Anterior cingulate cortex (tissue), 58 donors: ENCODE measurements at places on chromosomes 12 and 14.

- DNase-seq: no peak
Measured at GRCh38 chr14:99116741-99117295, 155.2 kb downstream of the BCL11B start.

- DNase-seq: no peak
Measured at GRCh38 chr12:25377469-25378177, 126.9 kb upstream of the KRAS start.

GRCh38 chr14:98799891-98800290 is 472.1 kb downstream of the BCL11B start:
- DNase-seq: no peak

- DNase-seq: no peak
Measured at GRCh38 chr14:58571769-58572472, 65.8 kb upstream of the DACT1 start.

GRCh38 chr12:110270125-110270962 is 10.7 kb upstream of the ATP2A2 start:
- no peak for DNase-seq

- no peak for DNase-seq
Measured at GRCh38 chr14:72946491-72946890, 20.2 kb downstream of the DCAF4 start.

DNA sequence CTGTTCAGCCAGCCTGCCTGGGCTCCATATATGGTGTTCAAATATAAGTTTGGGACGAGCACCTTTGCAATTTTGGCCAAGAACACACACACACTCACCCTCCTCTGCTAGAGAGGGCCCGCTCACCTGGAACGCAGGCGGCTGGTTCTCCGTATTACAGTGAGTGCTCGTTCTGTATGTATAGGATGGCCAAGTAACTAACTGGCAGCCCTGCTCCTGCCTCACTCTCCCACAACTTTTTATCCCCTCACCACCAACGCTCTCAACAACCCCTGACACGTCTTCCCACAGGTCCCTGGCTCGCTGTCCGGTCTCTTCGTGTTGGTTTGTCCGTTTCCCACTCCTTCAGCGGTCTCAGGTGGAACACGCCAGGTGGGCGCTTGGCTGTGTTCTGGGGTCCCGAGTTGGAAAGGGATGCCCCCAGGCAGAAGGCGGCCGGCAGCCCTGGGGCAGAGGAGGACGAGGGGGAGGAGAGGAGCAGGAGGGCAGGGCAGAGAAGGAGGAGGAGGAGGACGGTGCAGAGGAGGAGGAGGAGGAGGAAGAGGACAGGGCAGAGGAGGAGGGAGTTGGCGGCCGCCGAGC is 398 bp upstream of the MSRB3 start:
- no peak for DNase-seq

- no peak for DNase-seq
Measured at GRCh38 chr14:21257394-21257909, 11.8 kb downstream of the HNRNPC start.

GRCh38 chr14:59103396-59103795 is 85.1 kb upstream of the DAAM1 start:
- no peak for DNase-seq

DNA sequence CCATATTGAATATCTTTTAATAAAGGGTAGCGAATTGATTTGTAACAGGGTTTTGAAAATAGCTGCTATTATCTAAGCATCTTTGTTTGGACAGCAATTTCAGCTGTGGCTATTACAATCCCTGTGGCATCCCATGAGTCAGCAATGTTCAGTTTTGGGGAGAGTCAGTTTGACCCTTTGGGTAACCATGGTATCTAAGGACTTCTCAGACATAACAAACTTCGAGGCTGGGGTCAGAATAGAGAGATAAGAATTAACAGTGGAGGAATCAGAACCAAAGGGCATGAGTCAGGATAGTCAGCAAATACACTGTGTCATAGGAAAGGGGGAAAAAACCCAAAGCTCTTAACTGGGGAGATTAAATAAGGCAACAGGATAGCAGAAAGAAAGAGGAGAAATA is 11.7 kb upstream of the PTHLH start:
- no peak for DNase-seq

- no peak for DNase-seq
Measured at GRCh38 chr12:28088566-28089272, 101.5 kb upstream of the CCDC91 start.

GRCh38 chr14:105013150-105013785 is 7.6 kb downstream of the CDCA4 start:
- DNase-seq: no peak

DNA sequence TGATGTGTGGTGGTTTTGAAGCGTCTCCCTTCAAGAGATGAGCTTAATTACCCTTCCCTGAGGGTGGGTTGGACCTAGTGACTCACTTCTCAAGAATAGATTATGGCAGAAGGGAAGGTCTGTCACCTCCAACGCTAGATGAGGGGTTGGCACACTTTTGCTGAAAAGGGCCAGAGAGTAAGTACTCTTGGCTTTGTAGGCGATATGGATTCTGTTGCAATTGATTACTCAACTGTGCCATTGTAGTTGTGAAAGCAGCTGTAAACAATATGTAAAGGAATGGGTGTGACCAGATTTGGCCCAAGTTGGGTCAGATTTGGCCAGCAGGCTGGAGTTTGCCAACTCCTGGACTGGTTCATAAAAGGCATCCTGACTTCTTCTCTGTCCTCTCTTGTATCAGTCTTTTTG is 53.3 kb downstream of the SMIM41 start:
- DNase-seq: no peak

DNA sequence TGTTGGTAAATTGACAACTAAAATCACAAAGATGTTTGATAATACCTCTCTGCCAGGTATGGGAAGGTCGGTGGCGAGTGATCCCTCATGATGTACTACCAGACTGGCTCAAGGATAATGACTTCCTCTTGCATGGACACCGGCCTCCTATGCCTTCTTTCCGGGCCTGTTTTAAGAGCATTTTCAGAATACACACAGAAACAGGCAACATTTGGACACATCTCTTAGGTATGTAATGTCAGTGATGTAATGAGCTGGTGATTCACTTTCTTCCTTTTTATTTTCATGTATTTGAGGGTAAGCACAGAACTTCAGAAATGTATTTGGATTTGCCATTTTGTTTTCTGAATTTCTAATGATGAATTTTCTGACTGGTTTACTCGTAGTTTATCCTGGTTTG is 42.6 kb upstream of the LRTM2 start:
- no peak for DNase-seq

DNA sequence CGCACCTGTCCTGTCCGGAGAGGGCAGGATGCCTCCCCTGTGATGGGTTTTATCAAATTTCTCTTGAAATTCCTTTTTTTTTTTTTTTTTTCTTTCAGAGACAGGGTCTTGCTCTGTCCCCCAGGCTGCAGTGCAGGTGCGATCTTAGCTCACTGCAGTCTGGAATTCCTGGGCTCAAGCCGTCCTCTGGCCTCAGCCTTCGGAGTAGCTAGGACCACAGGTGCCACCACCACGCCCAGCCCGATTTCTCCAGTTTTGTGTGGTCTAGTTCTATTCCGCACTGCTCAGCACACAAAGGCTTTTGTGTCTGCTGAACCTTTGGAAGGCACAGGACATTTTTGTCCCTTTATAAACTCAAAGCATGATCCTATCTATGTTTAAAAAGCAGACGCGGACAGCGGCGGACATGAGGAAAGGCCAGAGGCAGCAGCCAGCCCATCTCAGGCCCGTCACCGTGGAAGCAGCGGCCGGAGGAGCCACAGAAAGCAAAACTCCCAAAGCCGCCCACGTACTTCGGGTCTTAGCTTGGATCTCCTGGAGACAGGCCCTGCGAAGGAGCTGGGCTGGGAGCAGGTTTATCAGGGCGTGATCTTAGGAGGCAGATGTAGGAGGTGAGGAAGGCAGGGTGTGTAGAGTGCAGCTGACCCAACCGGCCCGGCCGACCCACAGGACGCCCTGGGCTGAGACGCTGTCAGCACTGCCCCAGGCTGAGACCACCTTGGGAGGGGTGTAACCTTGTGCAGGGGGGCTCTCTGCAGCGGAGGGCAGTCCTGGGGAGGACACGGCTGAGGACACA is 30.9 kb upstream of the FBRSL1 start:
- no peak for DNase-seq

DNA sequence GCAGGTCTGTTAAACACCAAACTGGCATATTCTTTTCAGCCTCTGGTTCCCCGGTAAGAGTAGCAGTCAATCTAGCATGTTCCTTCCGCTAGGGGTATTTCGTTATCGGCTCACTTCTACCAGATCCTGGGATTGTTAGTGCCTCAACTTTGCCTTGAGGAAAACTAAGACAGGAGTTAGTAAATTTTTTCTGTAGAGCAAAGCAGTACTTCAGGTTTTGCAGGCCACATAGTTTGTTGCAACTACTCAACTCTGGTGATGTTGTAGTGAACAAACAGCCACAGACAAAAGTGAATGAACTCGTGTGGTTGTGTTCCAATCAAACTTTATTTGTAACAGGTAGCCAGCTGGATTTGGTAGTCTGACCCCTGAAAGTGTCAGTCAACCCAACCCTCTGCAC is 6.3 kb upstream of the CDH24 start:
- DNase-seq: no peak

- no peak for DNase-seq
Measured at GRCh38 chr12:70042675-70043074, 200.6 kb upstream of the CNOT2 start.

- DNase-seq: no peak
Measured at GRCh38 chr14:43877351-43877960, 629.6 kb downstream of the FSCB start.

- no peak for DNase-seq
Measured at GRCh38 chr14:105061428-105062047, 3.7 kb downstream of the GPR132 start.

DNA sequence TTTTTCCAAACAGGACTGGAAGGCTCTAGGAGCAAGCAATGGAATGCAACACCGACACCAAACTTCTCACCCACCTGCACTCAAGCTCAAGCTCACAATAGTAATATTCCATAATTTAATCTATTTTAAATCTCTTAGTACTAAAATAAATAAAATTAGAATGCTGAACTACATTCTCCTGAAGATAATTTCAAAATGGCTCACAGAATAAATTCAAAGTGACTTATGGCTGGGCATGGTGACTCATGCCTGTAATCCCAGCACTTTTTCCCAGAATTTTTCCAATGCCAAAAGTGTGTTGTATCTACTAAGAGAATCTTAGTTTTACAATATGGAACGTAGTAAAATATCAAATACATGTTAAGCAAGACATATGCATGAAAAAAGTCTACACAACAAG is 31.5 kb downstream of the DUSP16 start:
- no peak for DNase-seq

DNA sequence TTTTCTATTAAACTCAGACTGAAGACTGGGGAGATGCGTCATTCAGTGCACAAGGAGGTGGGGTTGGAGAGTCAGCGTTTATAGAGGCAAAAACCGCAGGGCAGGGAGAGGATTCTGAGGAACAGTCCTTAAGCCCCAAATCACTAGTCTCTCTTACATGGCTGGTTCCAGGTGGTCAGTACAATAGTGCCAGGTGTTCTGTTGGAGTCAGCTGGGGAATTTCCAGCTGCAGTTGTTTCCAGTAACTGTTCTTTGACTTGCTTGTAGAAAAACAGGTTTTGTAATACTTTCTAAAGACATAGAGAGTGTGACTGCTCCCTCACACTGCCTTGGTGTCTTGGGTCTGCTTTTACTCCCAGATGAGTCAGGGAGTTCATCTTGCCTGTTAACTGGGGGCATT is 192.2 kb downstream of the TMTC3 start:
- DNase-seq: no peak

DNA sequence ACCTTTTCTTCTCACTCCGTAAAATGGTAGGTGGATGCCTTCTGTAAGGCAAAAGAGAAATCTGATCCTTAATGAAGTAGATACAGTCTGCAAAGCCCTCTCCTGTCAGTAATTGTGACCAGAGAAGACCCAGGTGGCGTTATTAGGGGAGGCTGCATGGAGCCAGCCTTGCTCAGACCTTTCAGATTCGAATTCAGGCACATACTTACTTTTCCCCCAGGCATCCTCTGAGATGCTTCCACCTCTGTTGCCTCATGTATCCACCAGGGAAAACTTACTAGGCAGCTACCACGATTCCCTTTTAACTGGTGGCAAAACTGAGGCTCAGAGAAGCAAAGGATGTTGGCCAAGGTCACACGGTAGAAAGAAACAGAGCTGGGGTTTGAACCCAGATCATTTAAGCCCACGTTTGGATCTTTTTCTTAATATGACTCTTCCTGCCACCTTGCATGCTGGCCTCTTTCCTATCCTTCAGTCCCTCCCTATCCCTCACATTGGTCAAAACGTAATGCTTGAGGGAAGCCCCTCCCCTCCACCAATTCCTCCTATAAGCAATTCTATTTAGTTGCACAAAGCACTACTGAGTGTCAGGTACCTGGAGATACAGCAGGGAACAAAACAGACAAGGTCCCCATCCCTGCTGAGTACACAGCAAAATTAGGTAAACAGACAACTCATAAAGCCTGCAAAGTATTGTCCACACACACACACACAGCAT is 179.4 kb downstream of the KSR2 start:
- no peak for DNase-seq

GRCh38 chr12:52537101-52537500 is 15.8 kb downstream of the KRT71 start:
- DNase-seq: no peak

GRCh38 chr14:30985796-30986195 is 39.7 kb upstream of the AP4S1 start:
- no peak for DNase-seq

GRCh38 chr12:106245767-106246166 is 2.1 kb downstream of the CKAP4 start:
- no peak for DNase-seq

DNA sequence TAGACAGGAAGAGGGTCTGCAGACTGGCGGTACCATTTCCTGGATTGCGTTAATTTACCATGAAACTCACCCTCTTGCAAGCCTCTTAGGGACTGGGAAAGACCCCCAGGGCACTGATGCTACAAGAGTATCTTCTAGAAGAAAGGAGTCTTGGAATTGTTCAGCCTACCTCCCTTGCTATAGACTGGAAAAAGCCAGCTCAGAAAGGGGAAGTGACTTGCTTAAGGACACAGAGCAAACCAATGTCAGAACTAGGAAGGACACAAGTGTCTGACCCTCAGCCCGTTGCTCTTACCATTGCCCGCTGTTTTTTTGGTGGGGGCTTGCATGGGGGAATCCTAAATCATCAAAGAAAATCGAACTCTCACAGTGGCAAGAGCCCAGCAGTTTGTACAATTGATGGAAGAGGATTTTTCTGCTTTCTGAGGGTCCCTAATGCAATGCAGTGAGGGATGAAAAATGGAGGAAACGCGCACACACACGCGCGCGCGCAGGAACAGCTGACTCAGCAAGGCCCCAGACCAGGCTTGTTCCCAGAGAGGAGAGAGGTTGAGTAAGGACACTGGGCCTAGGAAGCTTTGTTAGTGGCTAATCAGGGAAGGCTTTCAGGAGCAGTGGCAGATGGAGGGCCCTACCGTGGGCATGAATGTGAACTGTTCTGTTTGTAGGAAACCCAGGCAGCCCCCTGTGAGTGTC is 50.9 kb downstream of the RIN3 start:
- DNase-seq: no peak

DNA sequence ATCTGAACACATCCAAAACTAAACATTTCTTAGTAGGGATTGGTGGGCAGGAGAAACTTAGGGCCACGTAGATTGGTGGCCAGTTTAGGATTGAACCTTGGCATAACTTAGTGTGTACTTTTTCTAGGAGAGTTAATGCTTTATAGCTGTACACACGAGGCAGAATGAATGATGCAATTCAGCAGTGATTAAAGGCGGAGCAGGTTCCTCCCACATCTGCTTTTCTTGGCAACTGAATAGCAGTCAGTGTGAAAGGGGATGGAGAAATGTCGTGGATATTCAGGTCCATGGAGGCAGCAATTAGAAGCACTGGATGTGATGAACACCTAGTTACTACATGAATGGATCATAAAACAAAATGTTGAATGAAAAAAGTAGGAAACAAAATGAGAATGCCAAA is 493.8 kb downstream of the FUT8 start:
- DNase-seq: no peak
